ENCODE measurements at places on chromosomes 13 and 19.

DNA sequence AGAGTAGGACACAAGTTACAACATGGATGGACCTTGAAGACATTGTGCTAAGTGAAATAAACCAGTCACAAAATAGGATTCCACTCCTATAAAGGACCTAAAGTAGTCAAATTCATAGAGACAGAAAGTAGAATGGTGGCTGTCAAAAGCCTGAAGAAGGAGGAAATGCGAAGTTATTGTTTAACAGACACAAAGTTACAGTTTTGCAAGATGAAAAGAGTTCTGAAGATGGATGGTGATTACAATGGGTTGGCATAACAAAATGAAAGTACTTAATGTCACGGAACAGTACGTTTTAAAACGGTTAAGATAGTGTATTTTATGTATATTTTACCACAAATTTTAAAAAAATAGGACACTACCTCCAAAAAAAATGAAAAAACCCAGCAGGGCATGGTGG lies 34.8 kb downstream of the FOXO1 start:
- no peaks in the 10 kb centered on the region for H3K36me3 ChIP-seq
- H3K4me3 ChIP-seq: no peak overlapping the region
- H3K4me1 ChIP-seq: no peaks in the 10 kb centered on the region
- no peaks in the 10 kb centered on the region for H3K27me3 ChIP-seq

DNA sequence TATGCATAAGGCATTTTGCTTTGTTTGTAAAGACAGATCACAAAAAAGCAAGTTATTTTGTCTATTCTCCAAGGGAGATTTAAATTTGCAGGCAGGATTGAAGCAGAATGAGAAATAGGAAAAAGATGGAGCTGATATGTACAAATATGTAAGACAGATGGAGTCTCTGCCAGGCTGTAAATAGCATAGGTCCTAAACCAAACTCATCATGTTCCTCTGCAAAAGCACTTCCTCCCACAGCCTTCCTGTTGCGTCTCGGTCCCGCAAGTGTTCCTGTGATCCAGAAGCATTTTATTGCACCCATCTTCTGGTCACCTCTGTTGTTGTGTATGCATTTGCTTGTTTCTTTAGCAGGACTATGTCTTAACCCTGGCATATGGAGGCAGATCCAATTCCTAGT lies 95.7 kb upstream of the CLDN10 start:
- H3K36me3 ChIP-seq: no peaks in the 10 kb centered on the region
- H3K4me3 ChIP-seq: no peak overlapping the region
- no peak overlapping the region for H3K27ac ChIP-seq
- H3K27me3 ChIP-seq: no peaks in the 10 kb centered on the region

GRCh38 chr13:46544208-46544607 lies 8.8 kb upstream of the LRCH1 start:
- H3K4me3 ChIP-seq: no peak overlapping the region
- H3K27ac ChIP-seq: no peak overlapping the region
- H3K27me3 ChIP-seq: no peaks in the 10 kb centered on the region
- DNase-seq: no peak
- no peaks in the 10 kb centered on the region for H3K4me1 ChIP-seq

GRCh38 chr19:50639121-50640112 lies at the start of gene SYT3:
TSS of gene SYT3 (minus strand) at chr19:50639881. CDS start at chr19:50637411, 2,470 bp downstream.
- H3K36me3 ChIP-seq: no peaks in the 10 kb centered on the region
- H3K27me3 ChIP-seq: peaks cover 7% of the 10 kb centered on the region
- no peak within 1 kb of the TSS for H3K27ac ChIP-seq

DNA sequence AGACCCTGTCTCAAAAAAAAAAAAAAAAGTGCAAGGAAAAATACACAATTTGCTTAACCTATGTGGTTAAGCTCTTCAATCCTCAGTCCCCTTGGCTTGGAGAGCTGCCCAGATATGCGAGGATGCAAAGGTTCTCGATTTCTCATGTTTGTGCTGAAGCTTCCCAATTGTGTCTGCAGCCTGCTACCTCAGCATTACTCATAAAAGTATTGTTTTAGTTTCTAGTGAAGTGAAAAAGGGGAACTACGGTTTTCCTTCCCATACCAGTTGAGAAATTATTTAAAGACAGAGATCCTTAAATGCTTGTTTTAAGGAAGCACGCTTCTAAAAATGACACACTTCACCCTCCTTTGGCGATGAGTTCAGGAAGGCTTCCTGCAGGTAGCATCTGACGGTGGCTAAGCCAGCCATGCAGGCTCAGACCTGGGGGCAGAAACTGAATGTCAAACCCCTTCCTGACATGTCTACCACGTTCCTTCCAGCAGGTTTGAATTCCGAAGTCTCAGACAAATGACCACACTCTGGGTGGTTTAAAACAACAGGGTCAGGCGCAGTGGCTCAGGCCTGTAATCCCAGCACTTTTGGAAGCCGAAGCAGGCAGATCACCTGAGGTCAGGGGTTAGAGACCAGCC lies 47.9 kb downstream of the RUBCNL start:
- H3K36me3 ChIP-seq: no peaks in the 10 kb centered on the region
- H3K27ac ChIP-seq: peak overlapping the region; percentile 68
- H3K4me1 ChIP-seq: peaks cover 26% of the 10 kb centered on the region
- peaks cover 54% of the 10 kb centered on the region for H3K27me3 ChIP-seq
- no peak overlapping the region for H3K4me3 ChIP-seq

GRCh38 chr19:1232652-1233072 lies 5.1 kb downstream of the CBARP start:
- no peak overlapping the region for H3K4me3 ChIP-seq
- DNase-seq: peak; percentile 46
- peaks cover 3% of the 10 kb centered on the region for H3K36me3 ChIP-seq
- no peaks in the 10 kb centered on the region for H3K27me3 ChIP-seq
- no peak overlapping the region for H3K27ac ChIP-seq
- H3K4me1 ChIP-seq: peaks cover 21% of the 10 kb centered on the region

DNA sequence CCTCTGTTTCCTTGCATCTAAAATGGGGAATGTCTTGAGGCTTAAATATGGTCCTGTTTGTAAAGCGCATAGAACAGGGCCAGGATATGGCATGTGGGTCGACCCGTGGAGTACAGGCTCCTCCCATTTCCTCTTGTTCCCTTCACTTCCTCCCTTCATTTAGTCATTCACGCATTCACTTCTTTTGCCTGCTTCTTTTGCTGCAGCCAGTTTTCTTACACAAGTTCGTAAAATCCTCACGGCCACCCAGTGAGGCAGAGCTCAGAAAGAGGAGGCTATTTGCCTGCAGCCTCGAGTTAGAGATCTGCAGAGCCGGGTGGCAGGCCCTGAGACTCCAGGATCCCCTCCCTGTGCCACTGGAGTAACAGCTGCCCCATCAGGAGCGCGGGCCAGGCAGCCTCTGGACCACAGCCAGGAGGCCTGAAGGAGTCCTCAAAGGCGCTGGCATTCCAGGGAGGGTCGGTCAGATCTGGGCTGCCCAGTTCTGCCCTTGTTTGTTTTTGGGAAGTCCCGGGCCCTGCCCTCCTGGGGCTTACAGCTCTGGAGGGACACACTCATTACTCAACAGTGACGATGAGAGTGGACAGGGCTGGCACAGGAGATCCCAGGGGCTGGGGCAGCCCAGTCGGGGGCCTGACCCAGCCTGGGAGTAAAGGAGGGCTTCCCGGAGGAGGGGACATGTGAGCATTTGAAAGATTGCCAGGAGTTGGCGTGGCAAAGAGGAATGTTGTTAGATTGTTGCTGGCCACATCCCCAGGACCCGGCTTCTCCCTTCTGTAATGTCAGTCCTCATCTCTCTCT lies 4.6 kb downstream of the PPP5C start:
- peaks cover 30% of the 10 kb centered on the region for H3K4me1 ChIP-seq
- H3K4me3 ChIP-seq: no peak overlapping the region
- peak; percentile 35 for DNase-seq
- no peaks in the 10 kb centered on the region for H3K27me3 ChIP-seq

DNA sequence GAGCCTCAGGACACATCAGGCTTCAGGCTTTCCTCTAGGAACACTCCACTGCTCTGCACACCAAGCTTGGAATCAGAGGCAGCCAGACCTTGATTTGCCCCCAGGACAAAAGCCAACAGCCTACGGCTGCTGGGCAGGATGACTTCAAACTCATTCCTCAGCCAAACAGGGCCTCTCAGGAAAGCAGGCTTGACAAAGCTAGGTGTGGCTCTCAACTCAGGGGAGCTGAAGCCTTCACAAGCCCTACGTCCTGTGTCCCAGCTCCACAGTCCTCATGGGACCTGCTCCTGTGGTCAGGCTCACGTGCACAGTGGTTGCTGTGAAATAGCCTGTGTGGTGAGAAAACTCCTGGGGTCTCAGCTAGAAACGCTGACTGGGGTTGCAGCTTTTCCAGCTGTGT lies 398.9 kb upstream of the ZNF507 start:
- H3K27ac ChIP-seq: no peak overlapping the region
- H3K27me3 ChIP-seq: no peaks in the 10 kb centered on the region
- H3K4me3 ChIP-seq: no peak overlapping the region
- H3K4me1 ChIP-seq: no peaks in the 10 kb centered on the region
- H3K36me3 ChIP-seq: no peaks in the 10 kb centered on the region
- DNase-seq: no peak

GRCh38 chr19:31054430-31054829 lies 294.8 kb downstream of the TSHZ3 start:
- H3K4me3 ChIP-seq: no peak overlapping the region
- peak; percentile 46 for DNase-seq
- no peaks in the 10 kb centered on the region for H3K4me1 ChIP-seq
- no peak overlapping the region for H3K27ac ChIP-seq
- H3K36me3 ChIP-seq: no peaks in the 10 kb centered on the region
- no peaks in the 10 kb centered on the region for H3K27me3 ChIP-seq

- no peak overlapping the region for H3K4me3 ChIP-seq
- no peak overlapping the region for H3K27ac ChIP-seq
- no peak for DNase-seq
- peaks cover 30% of the 10 kb centered on the region for H3K36me3 ChIP-seq
- peaks cover 19% of the 10 kb centered on the region for H3K4me1 ChIP-seq
Measured at GRCh38 chr13:95608640-95609323, 35.7 kb downstream of the DZIP1 start.

GRCh38 chr13:91269237-91269636 lies 78.2 kb upstream of the MIR17HG start:
- H3K4me1 ChIP-seq: no peaks in the 10 kb centered on the region
- no peak overlapping the region for H3K27ac ChIP-seq
- DNase-seq: no peak
- H3K36me3 ChIP-seq: no peaks in the 10 kb centered on the region
- H3K4me3 ChIP-seq: no peak overlapping the region
